A549 treated with GW870086 at 1 μM for 4 hours (cell line): ENCODE measurements at places on chromosomes 16 and 17. TPM values are rescaled to one million over a fixed set of nuclear protein-coding genes. Genes with fewer than 3 reads are reported as not detected.

The LPO gene
- not detected in 5 replicates for total RNA-seq

The ATF7IP2 gene
- total RNA-seq: 9.4 to 12.8 TPM (median 12.7 TPM) in 5 replicates

The HYDIN gene
- total RNA-seq: 0.20 to 0.61 TPM (median 0.31 TPM) in 5 replicates

The STH gene
- not detected in 5 replicates for total RNA-seq

The KRTAP9-2 gene
- total RNA-seq: not detected in 5 replicates

The DPEP3 gene
- total RNA-seq: not detected in 5 replicates

The TMEM235 gene
- not detected in 5 replicates for total RNA-seq

The RSAD1 gene
- total RNA-seq: 26.5 to 36.3 TPM (median 32.8 TPM) in 5 replicates

The TPSG1 gene
- total RNA-seq: 0.15 to 0.16 TPM in 2 of 5 replicates, not detected in the others

The TNP2 gene
- total RNA-seq: not detected in 5 replicates

The CCDC200 gene
- total RNA-seq: not detected in 5 replicates

The RNF157 gene
- total RNA-seq: 7.0 to 11.5 TPM (median 9.4 TPM) in 5 replicates

The G6PC1 gene
- not detected in 5 replicates for total RNA-seq

The ACSM5 gene
- total RNA-seq: not detected in 5 replicates

The SMTNL2 gene
- 0.37 to 1.3 TPM (median 0.64 TPM) in 5 replicates for total RNA-seq

The TBC1D3B gene
- 2.4 to 3.3 TPM (median 3.0 TPM) in 5 replicates for total RNA-seq

The MYH1 gene
- total RNA-seq: not detected in 5 replicates

The PRSS27 gene
- total RNA-seq: 0.71 to 1.9 TPM (median 1.3 TPM) in 5 replicates

The CD300E gene
- not detected in 5 replicates for total RNA-seq

The TBC1D3C gene
- 0.07 TPM in 1 of 5 replicates, not detected in the others for total RNA-seq

The ANKRD40 gene
- total RNA-seq: 50.4 to 53.3 TPM (median 50.9 TPM) in 5 replicates

The IL21R gene
- 0.05 to 0.08 TPM (median 0.07 TPM) in 3 of 5 replicates, not detected in the others for total RNA-seq

The TEX19 gene
- total RNA-seq: 0.37 to 0.51 TPM (median 0.45 TPM) in 5 replicates

The CD68 gene
- total RNA-seq: 25.6 to 35.0 TPM (median 28.2 TPM) in 5 replicates

The KRTAP2-2 gene
- total RNA-seq: not detected in 5 replicates

The CD300LG gene
- total RNA-seq: 0.05 TPM in 1 of 5 replicates, not detected in the others

The HAGH gene
- 61.5 to 70.0 TPM (median 66.3 TPM) in 5 replicates for total RNA-seq

The TOP2A gene
- 178 to 251 TPM (median 211 TPM) in 5 replicates for total RNA-seq

The TRPV2 gene
- 0.35 to 0.78 TPM (median 0.55 TPM) in 5 replicates for total RNA-seq

The CDRT15 gene
- total RNA-seq: not detected in 5 replicates

The PIGW gene
- 21.5 to 25.9 TPM (median 23.7 TPM) in 5 replicates for total RNA-seq

The PIPOX gene
- 0.19 to 0.21 TPM (median 0.19 TPM) in 3 of 5 replicates, not detected in the others for total RNA-seq
